Hypothalamus (tissue), 51 donors: ENCODE measurements at places on chromosomes 1 and 21.
A peak's percentile ranks its signal among the peaks of the same experiment; 100 is the strongest.

GRCh38 chr1:226201029-226201593, 14.6 kb upstream of the ACBD3 start:
- no peak for DNase-seq

GRCh38 chr1:23585321-23586022, 26.2 kb upstream of the ID3 start:
- no peak for DNase-seq

DNA sequence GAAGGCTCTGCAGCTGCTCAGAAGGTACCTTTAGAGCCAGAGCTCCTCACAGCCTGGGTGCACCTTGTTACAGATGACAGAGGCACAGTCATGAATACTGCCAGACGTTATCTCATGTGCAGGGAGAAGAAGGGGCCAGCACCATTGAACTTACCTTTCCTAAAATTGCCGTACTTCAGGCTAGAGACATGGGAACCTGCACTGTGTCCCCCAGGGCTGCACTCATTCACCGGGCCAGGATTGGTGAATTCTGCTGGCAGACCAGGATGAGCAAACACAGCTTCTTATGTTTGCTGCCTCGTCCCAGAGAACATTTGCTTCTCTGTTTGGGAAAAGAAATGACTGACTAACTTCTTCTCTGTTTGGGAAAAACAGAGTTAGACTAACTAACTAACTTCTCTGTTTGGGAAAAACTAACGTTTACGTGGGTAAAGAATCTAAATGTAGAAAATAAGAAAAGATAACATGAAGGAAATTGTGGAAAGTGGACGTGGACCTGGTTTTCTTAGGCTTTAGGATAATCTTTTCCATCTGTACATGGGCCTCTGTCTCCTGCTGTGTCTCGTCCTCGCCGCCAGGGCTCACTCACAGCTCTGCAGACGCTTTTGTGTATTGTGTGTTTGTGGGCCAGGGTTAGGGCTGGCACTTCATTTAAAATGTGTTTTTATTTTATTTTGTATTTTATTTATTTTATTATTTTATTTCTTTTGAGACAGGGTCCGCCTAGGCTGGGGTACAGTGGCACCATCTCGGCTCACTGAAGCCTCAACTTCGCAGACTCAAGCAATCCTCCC, 9.9 kb downstream of the OBSCN start:
- DNase-seq: no peak

DNA sequence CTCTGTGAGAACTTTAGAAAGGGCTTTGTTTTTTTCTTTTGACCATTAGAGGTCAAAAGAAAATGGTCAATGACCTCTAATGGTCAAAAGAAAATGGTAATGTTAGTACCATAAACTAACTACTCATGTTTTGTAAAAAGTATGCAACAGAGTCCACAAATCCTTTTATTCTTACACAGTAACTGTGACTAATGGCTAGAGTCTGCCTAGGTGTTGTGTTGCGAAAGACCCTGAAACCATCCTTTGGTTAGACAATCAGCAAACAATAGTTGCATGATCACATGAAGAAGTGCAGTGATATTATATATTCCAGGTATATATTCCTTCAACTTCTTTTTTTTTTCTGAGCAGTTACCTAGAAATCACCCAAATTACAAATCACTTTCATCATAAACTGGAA, 40.9 kb downstream of the NEGR1 start:
- no peak for DNase-seq

- DNase-seq: no peak
Observed at GRCh38 chr1:35615440-35615839, 25.9 kb downstream of the PSMB2 start.

DNA sequence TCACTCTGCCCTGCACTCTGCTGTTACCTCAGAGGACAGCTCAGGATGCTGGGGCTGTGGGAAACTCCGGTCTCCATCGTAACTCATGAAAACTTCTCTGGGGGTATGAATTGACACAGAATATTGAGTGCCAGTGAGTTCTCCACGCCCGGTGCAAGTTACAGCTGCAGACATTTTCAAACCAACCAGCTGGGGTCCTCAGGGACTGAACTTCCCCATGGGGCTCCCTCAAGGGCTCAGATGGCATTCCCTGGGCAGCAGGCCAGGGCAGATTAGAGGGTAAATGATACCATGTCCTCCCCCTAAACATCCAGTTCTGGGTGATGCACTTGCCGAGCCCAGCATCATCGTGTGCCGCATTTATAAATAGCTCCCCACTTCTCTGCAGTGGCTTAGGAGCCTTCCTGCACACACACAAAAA, 27.8 kb upstream of the CCSAP start:
- DNase-seq: no peak

DNA sequence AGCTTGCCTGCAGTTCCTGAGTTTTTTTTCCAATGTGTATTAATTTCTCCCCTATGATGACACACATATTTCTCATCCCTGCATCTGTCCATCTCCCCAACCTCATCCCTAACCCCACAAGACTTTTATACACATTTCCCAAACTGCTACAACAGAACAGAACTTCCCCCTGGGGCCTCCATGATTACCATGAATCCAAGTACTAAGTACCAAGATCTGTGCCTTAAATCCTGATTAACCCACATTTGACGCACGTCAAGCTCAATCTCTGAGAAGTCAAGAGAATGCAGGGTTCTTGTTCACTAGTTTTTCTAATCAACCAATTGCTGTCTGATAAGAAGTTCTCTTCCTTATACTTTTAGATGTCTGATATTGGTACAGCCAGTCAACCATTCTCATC, 9.7 kb downstream of the HMGN1 start:
- no peak for DNase-seq

- DNase-seq: no peak
Observed at GRCh38 chr1:224726441-224727182, 110.5 kb downstream of the CNIH3 start.

- DNase-seq: no peak
Observed at GRCh38 chr1:167789501-167789900, 67.7 kb downstream of the MPZL1 start.

DNA sequence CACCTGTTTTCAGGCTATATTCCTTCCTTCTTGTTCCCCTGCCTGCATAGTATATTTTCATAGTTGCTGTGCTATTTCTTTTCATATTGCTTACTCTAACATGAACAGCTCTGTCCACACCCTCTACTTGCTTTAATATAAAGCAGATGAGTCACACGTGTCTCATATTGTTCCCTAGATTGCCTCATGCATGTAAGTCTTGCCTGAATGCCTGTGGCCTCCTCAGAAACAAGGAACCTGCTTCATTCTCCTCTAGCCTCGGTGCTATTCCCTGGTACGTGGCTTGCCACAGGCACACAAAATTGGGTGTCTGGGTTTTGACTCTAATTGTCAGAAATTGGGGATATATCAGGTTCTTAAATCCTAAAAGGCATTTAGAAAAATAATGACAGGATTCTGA, 16.5 kb upstream of the PKP1 start:
- DNase-seq: no peak

GRCh38 chr1:96361961-96362360, 359.6 kb upstream of the PTBP2 start:
- DNase-seq: no peak

GRCh38 chr1:19688041-19688842, 23.6 kb downstream of the HTR6 start:
- no peak for DNase-seq

DNA sequence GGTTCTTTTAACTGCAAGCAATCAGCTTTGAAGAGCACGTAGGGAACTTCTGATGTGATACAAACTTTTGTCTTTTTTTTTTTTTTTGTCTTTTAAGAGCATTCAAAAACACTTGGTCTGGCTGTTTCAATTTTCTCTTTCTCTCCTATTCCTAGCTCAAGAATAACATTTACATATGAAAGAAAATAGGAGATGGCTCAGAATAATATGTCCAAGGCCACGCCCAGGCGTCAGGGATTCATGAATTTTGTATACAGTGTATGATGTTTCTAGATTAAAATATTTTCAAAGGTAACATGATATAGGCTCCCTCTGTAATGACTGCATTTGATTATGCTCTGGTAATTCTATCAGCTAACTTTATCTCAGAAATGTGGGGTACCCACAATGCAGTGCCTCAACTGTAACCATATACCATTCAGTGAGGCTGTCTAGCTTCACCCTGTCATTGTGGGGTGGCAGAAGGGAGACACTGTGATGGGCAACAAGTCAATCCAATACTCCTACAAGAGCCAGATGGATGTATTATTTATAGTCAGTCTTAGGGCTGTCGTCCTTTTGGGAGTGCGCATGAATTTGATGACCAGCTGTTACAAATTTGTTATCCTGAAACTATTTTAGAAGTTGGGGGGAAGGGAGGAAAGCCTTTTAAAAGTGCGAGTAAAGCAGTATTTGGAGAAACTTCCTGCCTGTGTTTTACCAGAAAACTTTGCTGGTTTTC, 1.5 kb upstream of the AKNAD1 start:
- no peak for DNase-seq

DNA sequence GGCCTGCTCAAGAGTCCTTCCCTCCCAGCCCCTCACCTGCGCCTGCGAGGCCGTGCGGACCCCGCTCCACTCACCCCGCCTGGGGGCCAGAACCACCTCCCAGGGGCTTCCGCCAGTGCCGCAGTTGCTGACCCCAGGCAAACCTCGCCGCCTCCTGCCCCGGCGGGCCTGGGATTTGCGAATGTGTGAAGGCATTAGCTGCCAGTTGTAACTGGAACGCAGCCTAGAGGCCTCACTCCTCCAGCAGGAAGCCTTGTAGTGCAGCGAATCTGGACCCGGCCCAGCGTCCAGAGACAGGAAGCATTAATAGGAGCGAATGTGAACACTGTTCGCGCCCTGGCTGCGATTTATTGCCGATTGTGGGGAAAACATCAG, 140.9 kb upstream of the ARHGEF16 start:
- peak; percentile 63 for DNase-seq

DNA sequence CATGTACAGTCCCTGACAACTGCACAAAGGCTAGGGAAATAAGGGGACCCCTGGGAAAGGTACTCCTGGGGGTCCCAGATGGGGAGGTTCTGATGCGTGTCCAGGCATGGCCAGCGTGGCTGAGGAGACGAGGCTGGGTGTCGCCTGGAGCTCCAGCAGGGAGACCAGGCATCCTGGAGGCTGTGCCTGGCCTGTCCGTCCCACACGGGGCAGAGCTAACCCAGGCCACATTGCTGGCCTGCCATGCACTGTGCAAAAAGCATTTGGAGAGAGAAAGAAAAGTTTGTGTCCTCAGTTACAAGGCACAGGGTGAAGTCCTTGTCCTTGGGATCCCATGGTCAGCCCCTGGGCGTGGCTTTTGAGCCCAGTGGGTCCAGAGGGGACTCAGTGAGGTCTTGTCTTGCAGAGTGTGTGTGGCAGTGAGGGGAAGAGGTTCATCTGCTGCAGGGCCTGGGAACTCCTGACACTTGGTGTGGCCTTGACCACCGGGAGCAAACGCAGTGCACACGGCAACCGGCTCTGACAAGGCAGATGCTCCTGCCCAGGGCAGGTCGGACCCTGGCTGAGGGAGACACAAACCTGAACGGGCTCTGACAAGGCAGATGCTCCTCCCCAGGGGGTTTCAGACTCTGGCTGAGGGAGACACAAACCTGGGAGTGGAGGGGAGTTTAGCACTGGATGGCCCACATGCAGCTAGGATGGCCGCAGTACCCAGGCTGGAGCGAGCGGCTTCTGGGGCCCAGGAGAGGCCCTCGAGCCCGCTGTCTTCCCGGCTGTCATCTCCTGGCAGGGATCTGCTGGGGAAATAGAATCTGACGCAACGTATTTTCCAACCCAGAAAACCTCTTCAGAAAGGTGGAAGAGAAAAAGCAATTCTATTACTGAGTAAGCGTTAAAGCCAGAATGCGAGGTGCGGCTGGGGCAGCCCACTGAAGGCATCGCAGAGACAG, 37.3 kb upstream of the COL18A1 start:
- DNase-seq: no peak

GRCh38 chr1:87869567-87869966, 540.9 kb downstream of the LMO4 start:
- DNase-seq: no peak

GRCh38 chr1:65558215-65558614, 137.7 kb downstream of the LEPR start:
- DNase-seq: no peak
